ENCODE measurements at places on chromosomes 13 and 19.

DNA sequence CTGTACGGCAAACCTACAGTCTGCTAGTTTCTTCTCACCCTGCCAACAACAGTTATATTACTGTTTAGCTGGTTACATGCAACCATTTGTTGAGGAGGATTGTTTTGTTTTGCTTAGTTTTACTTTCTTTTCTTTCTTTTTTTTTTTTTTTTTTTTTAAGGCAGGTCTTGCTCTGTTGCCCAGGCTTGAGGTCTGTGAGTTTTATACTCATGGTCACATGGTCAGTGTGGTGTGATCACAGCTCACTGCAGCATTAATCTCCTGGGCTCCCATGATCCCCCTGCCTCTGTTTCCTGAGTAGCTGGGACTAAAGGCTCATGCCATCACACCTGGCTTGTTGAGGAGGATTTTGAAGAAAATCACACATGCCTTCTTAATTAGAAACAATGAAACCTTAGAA lies 505.6 kb downstream of the GPC5 start:
- no peak for DNase-seq

GRCh38 chr13:112053744-112054615 lies 13.0 kb upstream of the SOX1 start:
- DNase-seq = no peak

DNA sequence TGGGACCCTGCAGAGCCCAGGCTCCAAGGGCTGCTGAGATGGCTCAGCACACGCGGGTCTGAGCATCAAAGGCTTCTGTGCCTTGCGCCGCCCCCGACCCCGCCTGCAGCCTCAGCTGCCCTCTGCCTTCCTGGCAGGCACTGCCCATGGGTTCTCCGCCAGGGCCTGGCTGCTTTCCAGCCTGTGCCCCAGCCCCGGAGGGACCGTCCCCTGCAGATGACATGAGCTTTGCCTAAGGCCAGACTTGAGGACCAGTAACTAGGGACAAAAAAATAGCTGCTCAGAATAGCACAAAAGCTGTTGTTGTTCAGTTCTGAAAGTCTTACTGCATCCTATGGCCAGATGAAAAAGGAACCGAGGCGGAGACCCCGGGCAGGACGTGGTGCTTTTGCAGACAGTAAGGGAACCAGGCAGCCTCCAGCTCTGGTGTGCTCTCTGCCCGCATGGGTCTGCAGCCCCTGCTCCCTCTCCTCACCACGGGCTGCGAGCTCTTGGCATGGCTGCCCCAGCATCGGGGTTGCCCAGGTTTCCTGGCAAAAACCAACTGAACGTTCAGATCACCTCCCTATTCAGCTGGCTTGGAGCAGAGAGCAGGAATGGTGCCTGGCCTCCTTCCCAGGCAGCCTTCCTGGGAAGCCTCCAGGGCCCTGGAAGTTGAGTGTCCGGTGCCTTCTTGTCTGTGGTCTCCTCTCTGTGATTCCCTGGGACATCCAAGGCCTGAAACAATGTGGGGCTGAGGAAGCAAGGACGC lies 12.5 kb upstream of the CFAP97D2 start:
- no peak for DNase-seq

DNA sequence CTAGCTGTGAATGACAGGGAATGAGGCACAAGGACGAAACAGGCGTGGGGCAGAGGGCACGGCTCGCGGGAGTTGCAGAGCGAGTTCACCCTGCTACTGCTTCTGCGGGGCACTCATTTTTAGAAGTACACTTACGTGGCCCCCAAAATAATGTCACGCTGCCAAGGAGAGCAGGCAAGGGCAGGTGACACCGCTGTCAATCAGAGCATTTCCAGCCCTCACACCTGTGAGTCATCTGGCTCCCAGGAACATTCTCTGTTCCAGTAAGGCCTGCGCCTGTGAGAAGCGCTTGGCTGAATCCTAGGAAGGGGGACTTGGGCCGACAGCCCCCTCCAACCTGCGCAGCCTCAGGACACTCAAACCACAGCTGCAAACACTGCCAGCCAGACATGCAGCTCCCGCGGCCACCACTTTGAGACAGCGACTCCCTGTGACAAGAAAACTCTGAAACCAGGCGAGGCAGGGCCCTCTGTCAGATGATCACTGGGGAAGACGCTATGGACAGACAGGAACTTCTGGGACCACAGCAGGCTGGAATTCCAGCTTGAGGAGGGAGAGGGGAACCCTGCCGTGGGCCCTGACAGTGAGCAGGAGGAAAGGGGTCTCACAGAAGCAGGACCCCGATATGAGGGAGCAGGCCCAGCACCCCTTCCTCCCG lies 12.7 kb downstream of the DOT1L start:
- DNase-seq = no peak

GRCh38 chr19:917323-918151 lies at the start of gene KISS1R:
Gene KISS1R (plus strand): TSS chr19:917333. CDS start chr19:917503, 170 bp downstream.
- DNase-seq = no peak

DNA sequence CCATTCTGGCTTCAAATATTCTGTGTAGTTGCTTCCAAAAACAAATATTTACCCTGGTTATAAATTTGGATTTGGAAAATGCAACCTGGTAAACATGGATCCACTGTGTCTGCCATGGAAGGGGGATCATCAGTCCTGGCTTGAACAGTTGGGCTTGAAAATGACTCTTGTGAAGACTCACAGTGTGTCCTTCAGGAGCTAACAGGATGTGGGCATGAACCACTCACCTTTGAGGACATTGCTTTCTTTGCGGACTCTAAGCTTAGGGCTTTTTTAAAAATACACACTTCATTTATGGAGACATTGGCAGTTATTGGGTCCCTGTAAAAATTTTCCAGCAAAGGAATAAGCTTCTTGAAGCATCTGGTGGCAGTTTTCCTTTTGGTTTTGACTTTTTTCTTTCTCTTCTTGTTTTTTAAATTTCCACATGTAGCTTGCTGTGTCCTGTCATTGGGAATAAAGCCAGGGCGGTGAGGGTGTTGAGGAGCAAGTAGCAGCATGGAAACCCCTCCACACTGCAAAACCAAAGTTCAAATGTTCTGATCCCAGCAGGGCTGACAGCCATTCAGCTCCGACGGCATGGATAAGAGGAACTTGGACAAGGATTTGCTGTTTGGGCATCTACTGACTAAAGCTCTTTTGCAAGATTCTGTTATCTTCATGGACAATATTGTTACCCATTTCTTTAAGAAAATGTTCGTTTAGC lies 39.5 kb upstream of the SERP2 start:
- DNase-seq = no peak

DNA sequence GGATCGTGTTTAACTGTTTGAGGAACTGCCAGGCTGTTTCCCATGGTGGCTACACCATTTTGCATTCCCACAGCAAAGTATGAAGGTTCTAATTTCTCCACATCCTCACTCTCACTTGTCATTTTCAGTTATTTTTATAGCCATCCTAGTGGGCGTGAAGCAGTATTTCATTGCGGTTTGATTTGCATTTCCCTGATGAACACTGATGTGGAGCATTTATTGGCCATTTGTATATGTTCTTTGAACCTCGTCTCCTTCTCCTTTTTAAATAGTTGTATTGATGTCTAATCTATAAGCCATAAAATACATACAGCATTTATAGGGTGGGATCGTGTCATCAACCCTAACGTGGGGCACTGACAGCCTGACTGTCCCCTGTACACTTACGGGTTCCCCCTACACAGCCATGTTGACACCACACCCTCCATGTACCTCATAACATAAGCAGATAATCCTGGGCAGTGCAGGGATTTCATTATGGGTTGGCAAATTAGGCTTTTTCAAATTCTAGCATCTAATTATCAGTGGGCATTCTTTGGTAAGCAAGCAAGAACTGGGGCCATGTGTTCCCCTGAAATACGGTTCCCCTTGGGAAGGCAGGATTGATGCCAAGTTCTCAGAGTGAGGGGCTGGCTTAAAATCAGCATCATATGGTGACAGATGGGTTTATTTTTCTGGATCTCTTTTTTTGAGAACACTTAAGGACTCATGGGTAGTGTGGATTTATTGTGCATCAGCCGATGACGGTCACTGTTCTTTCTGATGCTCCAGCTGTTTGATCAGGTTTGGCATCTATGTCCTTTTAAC lies 11.6 kb upstream of the ZBTB45 start:
- no peak for DNase-seq

DNA sequence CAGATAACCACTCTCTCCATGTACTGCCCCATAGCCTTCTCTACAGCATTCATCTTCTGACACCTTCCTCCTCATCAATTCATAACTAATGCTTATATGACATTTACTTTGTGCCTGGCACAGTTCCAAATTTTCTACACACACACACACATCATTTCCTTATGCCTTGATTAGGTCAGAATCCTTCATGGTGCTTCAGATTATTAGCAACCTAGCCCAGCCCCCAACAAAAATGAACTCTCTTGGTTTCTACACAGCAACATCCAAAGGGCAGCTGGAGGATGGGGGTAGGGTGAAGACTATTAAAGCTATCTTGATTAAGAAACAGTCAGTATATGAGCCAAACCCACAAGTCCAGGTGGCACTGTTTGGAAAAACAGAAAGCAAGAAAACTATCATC lies 3.7 kb downstream of the RUBCNL start:
- DNase-seq = no peak

GRCh38 chr19:54191811-54192453 lies 824 bp downstream of the TSEN34 start:
- DNase-seq = no peak

- no peak for DNase-seq
Observed at GRCh38 chr19:36392916-36393673, 14.1 kb upstream of the ZFP14 start.

- DNase-seq = no peak
Observed at GRCh38 chr13:112928972-112929782, 39.8 kb upstream of the MCF2L start.

GRCh38 chr13:43766725-43767124 lies 20.0 kb downstream of the ENOX1 start:
- no peak for DNase-seq

- no peak for DNase-seq
Observed at GRCh38 chr13:109989686-109990085, 203.3 kb upstream of the IRS2 start.

DNA sequence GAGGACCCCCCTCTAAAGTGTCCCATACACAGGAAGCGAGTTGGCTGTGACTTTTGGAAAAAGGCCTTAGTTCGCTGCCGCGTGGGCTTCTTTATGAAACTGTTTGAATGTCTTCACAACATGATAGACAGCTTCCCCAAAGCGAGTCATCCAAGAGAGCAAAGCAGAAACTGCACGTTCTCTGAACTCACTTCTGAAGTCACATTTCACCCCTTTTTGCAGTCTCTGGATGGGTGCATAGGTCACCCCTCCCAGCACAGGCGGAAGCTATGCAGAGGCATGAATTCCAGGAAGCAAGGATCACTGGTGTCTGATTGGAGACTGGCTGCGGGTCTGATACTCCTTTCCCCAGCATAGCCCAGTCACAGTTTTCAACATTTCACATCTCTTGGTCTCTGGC lies 10.6 kb downstream of the GPI start:
- DNase-seq = no peak

DNA sequence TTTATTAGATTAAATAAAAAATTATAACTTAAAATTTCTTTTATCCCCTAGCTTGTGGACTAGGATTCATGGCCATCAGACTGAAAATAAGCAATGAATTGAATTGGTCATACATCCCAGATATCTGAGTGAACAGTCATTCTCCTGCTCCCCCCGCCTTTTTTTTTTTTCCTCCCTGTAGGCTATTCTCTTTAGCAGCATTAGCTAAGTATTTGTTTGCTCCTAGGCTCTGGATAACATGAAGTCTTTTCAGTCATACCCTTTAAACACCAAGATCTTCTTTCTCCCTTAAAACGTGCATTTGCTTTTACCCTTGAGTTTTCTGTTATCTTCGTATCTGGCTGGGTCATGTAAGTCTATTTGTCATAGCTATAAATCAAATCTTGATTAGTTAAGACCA lies 866.7 kb upstream of the SPRY2 start:
- no peak for DNase-seq

DNA sequence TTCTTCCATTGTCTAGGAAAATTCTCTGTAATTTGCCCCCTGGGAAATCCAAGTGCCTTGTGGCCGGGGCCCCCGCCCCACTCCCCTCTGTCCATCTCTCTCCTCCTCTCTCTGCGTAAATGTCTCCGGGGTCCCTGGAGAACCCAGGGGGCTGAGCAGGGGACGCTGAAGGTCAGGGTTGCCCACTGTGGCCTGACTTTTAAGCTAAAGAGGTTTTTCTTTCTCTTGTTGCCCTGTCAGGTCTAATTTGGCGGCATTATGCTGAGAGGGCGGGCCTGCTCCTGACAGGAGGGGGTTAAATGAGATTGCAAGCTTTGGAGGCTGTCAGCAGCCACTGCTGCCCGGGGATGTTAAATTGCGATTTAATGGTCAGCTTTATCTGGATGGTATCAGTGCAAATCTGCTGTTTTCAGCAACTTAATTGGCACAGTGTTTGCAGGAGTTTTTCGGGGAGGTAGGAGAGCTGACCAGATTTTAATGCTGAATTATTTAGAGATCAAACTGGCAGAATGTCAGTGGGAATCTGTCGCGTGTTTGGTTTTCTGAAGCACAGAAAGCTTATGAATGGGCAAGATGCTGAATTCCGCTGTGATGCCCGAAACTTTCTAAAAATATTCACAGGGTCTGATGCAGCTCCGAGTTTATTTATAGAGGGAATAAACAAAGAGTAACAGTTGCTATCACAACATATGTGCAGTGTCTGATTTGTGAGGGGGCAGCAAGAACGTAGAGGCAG lies 93.2 kb upstream of the SOX1 start:
- no peak for DNase-seq

DNA sequence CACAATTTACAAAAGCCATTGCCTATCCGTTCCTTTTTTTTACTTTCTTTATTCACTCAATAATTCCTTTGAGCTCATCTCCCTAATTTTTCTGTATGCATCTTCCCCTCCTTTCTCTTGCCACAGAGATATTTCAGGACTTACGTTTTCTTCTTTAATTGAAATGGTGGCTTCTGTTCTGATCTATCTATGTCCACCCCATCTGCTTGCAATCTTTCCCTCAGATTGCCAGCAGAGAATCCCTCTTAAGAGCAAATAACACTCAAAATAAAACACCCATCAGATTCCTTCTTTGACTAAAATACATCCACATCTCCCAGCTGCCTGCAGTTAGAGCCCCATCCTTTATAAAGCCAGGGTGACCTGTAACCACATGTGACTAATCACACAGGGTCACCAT lies 478.6 kb downstream of the EFNB2 start:
- DNase-seq = no peak

DNA sequence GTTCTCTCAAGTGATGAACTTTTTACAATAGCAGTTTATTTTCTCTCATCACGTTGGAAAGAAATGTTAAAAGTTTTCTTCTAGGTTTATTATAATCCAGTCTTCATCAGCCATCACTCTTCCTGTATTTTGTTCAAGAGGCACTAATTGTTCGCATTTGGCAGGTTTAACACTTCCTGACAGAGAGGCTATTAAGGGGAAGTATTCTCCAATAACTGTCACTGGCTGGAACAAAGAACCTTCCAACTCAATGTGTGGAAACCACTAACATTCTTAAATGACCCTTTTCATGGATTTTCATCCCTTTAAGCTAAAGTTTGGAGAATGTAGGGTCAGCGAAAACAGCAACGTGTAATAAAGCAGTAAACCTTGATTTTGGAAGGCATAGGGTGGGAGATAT lies 145.1 kb downstream of the PCCA start:
- no peak for DNase-seq

- no peak for DNase-seq
Observed at GRCh38 chr13:114099918-114100445, 32.4 kb downstream of the RASA3 start.

All from stimulated activated CD4-positive, alpha-beta T cell treated with anti-CD3 and anti-CD28 coated beads, Interleukin-1b, Interleukin-23, amount 100 ng/mL, for 24 hours (primary cell).